ENCODE measurements at places on chromosomes 6 and 20.

DNA sequence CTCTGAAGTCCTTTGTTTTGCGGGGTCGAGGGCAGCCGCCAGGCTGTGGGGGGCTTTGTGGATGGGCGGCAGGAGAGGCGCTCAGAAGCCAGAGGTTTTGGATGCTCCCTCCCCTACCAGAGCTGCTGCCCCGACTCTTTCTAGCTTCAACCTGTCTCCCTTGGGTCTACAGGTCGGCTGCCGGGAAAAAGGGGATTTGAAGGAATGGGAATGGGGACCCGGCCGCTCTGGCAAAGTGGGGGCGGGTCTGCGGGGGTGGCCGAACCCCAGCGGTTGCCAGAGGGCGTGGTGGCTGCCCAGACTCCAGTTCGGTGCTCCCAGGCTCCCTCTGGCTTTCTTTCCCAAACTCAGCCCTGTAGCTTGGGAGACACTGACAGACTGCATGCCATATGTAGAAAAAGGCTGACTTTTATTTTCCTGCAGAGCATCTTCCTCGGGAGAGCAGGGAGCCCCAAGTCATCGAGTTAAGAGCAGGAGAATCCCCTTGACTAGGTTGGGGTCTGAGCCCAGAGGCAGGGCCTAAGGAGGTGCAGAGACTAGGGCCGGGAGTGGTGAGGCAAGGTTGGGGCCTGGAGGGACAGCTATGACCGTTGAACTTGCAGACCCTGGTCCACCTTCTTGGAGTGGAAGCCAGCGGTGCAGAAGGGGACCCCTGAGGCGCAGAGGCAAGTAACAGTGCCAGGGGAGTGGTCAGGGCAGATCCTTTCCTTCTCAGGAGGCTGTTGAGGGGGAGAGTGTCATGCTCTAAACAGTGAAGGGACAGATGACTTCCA lies 1.4 kb upstream of the PPP1R18 start:
- no peak for DNase-seq

GRCh38 chr20:37927410-37928095 lies 24.6 kb downstream of the VSTM2L start:
- no peak for DNase-seq

GRCh38 chr6:143298071-143298470 lies 152.4 kb downstream of the ADAT2 start:
- no peak for DNase-seq

DNA sequence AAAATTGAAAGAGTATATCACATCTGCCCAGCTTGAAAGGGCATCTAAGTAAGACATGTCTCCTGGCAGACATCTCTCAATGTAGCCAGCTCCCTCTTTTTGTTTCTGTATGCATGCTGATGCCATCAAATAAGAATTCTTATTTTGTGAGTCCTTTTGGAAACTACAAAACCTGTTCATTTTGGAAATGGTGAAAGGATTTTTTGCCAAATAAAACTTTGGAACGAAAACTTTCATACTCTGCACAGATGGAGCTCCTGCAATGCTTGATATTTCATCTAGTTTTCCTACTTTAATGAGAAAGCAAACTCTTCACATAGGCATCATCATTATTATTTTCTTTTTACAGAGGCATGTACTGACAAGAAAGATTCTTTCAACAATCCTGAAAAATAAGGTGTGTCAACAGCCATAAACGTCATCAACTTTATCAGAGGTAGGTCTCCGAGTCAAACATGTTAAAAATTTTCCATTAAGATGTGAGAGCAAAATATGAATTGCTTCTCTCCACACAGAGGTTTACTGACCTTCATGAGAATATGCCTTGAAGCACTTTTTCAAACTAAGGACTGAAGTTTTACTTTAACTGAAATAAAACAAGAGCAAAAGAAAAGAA lies 26.2 kb upstream of the CMTR1 start:
- no peak for DNase-seq

GRCh38 chr6:151059612-151060095 lies 180.1 kb upstream of the AKAP12 start:
- DNase-seq: no peak

- DNase-seq: no peak
Observed at GRCh38 chr6:1747531-1747930, 137.8 kb downstream of the FOXC1 start.

DNA sequence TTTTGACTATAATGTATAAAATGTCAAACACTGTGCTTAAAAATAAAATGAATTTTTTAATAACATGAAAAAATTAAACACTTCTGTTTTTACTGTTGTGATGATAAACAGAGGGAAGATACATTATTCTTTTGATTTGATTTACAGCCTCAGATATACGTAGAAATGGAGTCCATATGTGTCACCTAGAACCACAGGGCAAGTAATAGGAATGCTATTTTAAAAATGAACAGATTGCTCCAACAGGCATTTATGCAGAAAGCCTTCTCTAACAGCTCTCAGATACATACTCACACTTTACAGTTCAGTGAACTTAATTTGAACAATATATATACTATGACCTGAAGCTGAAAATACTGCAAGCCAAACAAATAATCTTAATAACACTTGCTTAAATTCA lies 1551.0 kb downstream of the GRIK2 start:
- no peak for DNase-seq

DNA sequence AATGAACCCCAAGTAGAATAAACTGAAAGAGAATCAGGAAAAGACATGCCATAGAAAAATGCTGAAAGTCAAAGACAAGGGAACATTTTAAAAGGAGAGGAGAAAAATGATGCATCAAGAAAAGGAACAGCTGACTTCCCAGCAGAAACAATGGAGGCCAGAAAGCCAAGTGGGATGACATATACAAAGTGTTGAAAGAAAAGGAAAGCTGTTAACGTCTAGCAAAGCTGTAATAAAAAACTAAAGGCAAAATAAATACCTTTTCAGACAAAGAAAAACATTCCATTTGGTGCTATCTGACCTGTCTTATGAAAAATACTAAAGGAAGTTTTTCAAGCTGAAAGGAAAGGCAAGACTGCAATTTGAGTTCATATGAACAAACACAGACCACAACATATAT lies 34.1 kb upstream of the PDE10A start:
- no peak for DNase-seq

GRCh38 chr6:167689751-167690150 lies 137.0 kb upstream of the AFDN start:
- DNase-seq: no peak

DNA sequence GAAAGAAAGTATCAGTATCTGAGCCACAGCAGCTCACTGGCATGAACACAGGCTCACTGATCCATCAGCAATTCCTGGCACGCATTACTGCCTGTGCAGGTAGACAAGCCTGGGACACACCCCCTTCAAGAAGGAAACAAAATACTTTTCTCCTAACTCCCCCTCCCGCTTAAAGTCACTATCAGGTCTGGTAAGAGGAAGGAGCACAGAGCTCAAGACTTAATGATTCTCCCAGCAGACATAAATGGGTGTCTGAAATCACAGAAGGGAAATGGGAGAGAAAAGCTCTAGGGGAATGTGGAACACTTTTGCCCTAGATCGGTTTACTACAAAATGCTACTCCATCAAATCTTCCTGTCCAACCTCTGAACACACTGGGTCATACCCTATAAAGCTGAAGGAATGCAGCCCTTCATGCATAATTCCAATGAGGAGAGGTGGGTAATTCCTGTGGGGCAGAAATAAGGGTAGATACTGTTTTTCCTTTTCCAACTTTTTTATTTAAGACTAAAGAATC lies at the start of gene ADGRF1:
TSS of gene ADGRF1 (minus strand) at position 58 of the 517 bp plus-strand sequence. CDS start 13,271 bp downstream, outside the sequence.
- no peak for DNase-seq

DNA sequence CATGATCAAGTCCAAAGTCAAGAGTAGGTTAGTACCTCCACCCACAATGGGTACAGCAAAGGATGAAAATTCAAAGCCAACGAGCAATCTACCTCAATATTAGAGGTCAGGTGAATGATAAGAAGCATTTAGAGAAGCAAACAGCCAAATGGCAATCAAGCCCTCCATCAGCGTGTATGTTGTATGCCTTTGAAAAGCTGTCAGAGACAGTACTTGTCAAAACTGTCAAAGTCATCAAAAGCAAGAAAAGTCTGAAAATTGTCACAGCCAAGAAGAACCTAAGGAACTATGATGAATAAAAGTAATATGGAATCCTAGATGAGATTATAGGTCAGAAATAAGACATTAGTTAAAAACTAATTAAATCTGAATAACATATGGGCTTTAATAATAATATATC lies 99.3 kb downstream of the PCSK2 start:
- no peak for DNase-seq

DNA sequence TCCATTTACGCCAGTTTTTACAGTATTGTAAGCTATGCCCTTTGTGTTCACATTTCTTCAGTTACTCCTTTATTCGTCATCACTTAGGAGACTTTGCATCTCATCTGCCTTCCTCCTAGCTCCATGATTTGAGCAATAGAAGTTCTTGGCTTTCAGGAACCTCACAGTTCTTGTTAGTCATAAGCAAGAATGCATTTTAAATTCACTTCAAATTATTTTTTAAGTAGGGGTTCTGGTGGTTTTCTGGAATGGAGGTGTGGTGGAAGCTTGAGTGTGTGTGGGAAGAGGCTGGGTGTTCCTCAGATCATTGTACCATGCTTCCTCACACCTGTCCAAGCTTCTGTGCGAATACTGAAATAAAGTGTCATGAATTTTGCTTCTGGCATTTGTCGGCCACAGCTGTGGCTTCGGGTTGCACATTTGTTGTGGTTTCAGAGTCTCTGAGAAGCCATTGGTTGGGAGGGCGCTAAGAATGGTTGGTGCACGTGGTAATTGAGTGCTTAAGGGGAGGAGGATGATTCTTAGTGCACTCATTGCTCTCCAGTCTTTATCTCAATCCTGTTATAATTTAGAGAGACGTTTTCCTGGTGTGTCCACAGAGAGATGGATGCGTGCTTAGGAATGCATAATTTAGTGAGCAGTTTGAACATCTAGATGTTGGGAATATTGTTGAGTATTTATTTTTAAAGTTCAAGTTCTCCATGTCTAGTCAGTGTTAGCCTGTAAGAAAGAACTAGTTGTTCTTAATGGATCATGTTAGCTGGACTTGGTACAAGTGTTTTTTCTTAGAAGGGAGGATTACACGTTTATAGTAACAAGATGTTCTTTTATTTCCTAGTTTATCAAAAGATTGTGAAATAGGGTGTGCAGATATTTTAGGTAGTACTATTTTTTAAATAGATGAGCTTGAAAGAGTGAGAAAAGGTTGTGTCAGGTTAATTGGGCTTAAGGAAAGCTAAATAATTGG lies 31.9 kb downstream of the FOXO3 start:
- DNase-seq: peak; percentile 15

- no peak for DNase-seq
Observed at GRCh38 chr6:17293395-17293794, 12.2 kb downstream of the RBM24 start.

GRCh38 chr6:33410711-33411631 lies at the start of gene PHF1:
Gene PHF1, plus strand, starts transcription at chr6:33411014. Its CDS starts 1,250 bp downstream, at chr6:33412264.
- DNase-seq: no peak

GRCh38 chr6:75609639-75610590 lies 8.2 kb downstream of the SENP6 start:
- DNase-seq: no peak

DNA sequence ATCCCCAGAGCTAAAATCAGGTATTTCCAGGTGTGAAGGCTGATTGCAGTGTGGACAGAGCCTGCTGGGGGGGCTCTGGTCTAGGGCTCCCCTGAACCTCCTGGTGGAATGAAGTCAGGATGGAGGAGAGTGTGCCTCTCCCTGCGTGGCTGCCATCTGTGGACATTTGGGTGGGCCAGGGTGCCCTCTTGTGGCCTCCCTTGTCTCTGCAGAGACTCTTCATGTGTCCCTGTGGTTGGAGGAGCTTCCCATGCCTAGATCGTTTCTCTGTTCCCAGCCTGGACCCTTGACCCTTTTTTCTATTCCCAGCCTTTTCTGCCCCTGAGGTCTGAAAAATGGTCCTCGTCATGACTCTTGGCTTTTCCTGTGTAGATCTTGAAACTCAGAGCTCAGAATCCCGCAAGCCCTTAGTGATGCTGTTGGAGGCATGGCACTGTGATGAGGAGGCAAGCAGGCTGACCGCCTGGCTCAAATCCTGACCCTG lies 9.9 kb upstream of the PSMF1 start:
- peak; percentile 25 for DNase-seq

DNA sequence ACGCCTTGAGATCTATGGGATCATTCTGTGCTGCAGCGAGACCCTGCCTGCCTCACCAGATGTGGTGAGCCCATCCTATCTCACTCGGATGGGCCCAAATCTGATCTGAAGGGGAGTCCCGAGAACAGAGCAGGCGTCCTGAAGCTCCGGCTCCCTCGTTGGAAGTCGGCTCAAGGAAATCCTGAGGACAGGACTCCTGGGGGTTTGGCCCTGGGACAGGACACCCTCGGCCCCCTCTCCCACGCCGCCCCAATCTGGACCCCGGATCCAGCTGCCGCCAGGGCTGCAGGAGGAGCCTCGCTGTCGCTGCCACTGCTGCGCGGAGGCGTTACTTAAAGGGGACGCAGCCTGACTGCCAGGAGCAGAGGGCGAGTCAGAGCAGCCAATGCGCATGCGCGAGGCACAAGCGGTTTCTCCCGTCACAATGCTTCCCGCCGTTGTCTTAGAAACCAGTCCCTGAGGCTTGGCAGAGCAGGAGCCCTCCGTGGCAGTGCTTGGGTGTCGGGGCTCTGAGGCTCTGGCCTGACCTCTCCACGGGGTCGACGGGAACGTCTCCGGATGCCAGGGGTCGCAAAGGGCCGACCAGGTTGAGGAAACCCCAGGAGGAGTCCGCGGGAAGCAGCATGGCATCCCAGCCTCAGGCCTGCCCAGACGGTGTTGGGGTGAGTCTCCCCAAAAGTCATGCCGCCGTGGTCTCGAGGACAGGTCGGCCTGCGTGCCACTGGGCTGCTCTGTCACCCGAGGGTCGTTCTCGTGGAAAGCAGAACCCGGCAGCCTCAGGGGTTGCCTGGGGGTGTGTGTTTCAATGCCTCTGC lies 1567.8 kb upstream of the DEFB115 start:
- DNase-seq: no peak

- no peak for DNase-seq
Observed at GRCh38 chr6:119161438-119161837, 83.0 kb upstream of the FAM184A start.

GRCh38 chr20:53073636-53074415 lies 101.7 kb downstream of the TSHZ2 start:
- no peak for DNase-seq

GRCh38 chr6:8831366-8832152 lies 396.2 kb upstream of the SLC35B3 start:
- DNase-seq: no peak

DNA sequence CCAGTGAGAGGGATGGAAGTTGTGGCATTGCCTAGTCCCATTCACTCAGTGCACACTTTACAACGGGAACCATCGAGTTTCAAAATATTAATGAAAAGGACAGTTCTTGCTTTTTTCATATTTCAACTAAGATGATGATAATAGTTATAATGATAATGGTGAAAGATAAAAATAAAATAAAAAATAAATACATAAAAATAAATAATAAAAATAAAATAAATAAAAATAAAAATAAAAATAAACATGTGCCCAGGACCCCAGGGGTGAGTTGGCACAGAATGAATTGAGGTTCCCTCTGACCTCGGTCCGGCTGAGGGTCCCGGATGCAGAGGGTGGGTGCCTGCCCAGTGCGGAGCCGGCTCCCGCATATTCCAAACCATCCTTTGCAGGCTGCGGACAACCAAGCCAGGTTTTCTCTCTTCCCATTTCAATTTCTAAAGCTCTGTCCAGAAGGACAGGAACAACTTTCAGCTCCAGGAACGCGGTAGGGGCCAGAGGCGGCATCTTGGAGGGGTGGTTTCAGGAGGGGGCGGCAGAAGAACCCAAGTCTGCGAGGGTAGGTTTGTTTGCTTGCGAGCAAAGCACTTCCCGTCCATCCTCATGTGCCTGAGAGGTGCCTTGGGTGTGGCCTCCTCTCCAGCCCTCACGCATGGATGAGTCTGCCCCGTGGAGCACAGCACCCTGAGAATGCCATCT lies 236.8 kb downstream of the DLL1 start:
- DNase-seq: no peak
